CMK (cell line): ENCODE measurements at places on chromosomes 2 and 18.

DNA sequence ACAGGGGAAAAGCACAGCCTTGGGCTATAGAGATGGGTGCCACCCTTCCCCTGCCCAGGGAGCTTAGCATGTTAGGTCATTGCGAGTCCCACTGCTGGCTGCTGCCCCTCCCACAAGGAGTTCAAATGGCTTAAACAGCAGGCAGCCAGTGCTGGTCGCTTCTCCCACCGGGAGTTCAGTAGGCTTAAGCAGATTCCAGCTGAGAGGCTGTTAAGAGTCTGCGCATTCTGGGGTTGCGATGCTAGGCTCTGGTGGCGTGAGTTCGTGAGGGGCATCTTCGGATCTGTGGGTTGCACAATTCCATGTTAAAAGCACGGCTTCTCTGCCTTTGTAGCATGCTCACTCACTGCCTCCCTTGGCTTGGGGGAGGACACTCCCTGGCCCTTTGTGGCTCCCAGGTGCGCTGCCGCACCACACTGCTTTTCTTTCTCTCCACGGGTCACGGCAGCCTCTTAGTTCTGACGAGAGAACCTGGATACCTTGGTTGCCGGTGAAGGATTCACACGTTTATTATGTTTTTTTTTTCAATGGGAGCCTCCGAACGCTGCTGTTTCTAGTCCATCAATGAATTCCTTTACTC, 93.2 kb downstream of the UNC80 start:
- DNase-seq = no peak

GRCh38 chr2:99158599-99158998, 3.8 kb downstream of the LIPT1 start:
- DNase-seq = no peak

DNA sequence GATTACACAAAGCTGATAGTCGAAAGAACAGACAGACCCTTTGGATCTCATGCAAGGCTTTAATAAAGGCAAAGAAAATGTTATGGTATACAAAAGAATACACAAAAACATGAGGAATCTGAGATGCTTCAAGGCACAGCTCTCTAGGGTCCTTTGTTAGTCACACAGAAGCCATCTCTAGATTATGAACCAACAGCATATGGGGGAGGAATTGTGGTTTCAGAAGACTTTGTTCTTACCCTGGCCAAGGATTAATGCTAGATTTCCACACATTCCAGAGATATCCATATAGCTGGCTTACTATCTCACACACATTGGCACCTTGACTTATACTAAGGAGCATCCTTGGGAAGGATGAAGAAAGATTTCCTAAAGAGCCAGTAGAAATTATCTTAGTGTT, 206.1 kb downstream of the GULP1 start:
- no peak for DNase-seq

- no peak for DNase-seq
These were observed 85.9 kb downstream of the PRKRA start for GRCh38 chr2:178365116-178365515.

- no peak for DNase-seq
These were observed 113.6 kb downstream of the CELF4 start for GRCh38 chr18:37452015-37452414.

- no peak for DNase-seq
These were observed 59.3 kb upstream of the MYCN start for GRCh38 chr2:15881120-15881433.

- DNase-seq = no peak
These were observed 197.5 kb upstream of the FN1 start for GRCh38 chr2:215633360-215633759.

DNA sequence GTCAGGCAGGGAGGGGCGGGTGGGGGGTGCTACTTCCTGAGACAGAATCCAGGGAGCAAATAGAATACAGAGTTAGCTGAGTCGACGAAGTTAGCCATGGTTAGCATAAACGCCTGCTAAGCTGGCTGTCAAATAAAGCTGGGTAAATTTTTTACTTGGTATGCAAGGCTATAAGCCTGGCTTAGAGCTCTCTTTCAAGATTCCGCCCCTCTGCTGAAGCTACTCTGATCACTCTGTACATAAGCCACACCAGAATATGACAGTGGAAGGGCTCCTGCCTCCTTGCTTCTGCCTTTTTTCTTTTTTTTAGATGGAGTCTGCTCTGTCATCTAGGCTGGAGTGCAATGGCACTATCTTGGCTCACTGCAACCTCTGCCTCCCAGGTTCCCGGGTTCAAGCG, 58.3 kb downstream of the CYRIA start:
- DNase-seq = no peak

GRCh38 chr2:217617616-217618022, 385.2 kb downstream of the TNS1 start:
- DNase-seq = no peak

- DNase-seq = no peak
These were observed 118.4 kb downstream of the BCL2L11 start for GRCh38 chr2:111239107-111239506.

- DNase-seq = no peak
These were observed 98.1 kb downstream of the SP3 start for GRCh38 chr2:173866874-173867618.

DNA sequence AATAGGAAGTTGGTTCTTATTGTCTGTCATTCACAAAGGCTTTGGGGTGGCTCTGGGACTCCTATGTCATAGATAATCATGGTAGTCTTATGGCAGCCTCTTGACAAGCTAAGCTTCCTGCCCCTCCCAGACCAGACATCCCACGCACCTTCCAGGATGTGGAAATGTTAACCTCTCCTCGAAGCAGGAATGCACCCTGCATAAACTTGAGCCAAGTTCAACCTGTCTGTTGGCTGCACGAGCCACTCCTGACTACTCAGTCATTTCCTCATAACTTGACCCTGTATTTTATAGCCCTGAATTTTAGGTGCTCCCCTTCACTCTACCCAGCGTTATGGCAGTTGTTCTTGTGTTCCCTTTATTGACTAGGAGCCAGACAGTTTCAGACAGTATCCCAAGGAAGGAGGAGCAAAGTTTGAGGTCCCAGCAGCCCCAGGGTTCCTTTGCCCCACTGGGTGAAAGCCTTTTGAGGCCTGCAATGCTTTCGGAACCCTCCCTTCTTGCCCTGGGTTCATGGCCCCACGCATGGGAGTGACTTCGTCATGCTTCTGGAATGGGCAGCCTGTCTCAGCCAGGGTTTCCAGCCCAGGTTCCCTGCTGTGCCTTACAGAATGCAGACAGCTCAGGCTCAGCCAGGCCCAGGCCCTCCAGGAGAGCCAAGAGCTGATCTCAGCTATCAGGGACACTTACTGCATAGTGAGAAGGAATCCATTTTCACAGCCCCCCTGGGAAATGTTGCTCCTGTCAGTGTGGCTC, 15.6 kb upstream of the INO80C start:
- DNase-seq = no peak

DNA sequence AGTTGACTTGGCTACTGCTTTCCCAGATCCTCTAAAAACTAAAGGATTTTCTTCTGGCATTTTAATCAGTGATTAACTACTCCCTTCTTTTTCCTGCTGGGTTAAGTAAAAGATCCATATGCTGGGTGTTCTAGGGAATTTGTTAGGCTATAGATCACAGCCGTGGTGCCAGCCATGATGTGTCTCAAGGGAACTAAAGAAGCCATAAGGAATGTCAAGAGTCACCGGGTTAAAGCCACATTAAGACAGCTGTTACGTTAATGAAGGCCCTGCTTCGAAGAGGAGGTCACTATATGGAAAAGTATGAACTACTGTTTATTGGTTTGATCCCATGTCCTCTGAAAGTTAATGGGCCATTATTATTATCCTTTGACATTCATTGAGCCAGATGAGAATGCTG, 70.7 kb downstream of the PAX3 start:
- DNase-seq = no peak

- DNase-seq = no peak
These were observed 122.5 kb downstream of the MAIP1 start for GRCh38 chr2:200077838-200078237.

DNA sequence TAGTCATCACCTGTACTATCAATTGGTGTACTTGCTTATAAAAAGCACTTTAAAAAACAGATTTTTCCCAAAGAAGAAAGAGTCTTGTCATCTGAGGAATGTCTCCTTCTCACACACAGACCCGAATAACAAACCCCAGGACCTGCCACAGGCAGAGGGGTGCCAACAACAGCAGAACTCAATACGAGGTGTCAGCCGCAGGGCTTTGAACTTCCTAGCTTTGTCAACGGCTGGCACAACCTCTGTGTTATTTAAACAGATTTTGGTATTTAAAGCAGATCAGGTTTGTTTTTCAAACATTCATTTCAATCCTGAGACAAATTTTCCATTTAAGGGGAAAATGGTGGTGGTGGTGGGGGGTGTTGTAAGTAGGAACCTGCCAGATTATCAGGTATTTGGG, 138.4 kb upstream of the RIOK3 start:
- DNase-seq = no peak

DNA sequence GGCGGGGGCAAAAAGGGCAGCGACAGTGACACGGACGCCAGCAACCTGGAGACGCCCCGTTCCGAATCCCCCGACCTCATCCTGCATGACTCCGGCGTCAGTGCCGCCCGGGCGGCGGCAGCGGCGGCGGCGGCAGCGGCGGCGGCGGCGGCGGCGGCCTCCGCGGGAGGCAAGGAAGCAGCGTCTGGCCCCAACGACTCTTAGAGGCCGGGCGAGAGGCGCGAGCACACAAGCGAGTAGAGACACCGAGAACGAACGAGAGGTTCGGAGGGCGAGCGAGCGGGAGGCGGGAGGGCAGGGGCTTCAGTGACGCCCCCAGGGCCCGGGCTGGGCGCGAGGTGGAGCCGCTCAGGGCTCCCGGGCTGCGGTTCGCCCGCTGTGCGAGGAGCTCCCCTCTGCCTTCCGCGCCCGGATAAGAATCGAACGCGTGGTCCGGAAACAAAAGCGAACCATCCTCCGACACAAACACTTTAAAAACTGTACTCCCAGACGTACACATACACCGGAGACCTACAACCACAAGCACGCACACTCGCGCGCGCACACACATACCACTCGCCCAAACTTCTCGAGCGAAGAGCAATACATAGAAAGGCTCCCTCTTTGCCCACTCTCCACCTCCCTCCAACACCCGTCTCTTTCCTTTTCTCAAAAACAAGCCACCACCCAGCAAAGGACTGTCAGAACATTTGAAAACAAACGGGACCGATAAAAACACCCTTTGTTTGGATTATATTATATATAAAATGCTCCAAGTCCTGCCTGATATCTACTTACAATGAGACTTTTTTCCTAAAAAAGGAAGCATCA, 2.8 kb downstream of the SP9 start:
- DNase-seq = no peak

DNA sequence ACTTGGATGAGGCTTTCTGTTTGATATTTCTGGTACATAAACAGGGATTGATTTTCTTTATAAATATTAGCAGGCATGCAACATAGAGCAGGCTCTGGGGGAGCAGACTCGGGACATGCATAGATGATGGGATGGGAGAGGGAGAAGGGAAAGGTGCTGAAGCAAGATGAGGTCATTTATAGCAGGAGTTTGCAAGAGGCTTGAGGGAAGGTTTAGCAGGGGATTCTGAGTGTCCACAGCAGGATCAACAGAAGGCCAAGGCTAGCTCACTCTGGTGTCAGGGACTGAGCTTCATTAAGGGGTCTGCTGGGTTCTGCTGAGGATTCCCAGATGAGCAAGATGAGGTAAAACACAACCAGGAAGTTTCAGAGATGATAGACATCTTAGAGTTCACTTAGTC, 309.1 kb upstream of the CELF4 start:
- DNase-seq = no peak

GRCh38 chr2:203534621-203535077, 452 bp downstream of the RAPH1 start:
- DNase-seq = no peak

- DNase-seq = no peak
These were observed 49.8 kb upstream of the IL1RL1 start for GRCh38 chr2:102261467-102262135.
